ENCODE measurements at places on chromosomes 16 and 17.

GRCh38 chr16:11145173-11145818 lies 110.7 kb downstream of the SOCS1 start:
- DNase-seq = no peak

- no peak for DNase-seq
These were observed 67.1 kb upstream of the NLK start for GRCh38 chr17:27975146-27976011.

GRCh38 chr17:48375356-48375755 lies 54.7 kb downstream of the SKAP1 start:
- DNase-seq = no peak

DNA sequence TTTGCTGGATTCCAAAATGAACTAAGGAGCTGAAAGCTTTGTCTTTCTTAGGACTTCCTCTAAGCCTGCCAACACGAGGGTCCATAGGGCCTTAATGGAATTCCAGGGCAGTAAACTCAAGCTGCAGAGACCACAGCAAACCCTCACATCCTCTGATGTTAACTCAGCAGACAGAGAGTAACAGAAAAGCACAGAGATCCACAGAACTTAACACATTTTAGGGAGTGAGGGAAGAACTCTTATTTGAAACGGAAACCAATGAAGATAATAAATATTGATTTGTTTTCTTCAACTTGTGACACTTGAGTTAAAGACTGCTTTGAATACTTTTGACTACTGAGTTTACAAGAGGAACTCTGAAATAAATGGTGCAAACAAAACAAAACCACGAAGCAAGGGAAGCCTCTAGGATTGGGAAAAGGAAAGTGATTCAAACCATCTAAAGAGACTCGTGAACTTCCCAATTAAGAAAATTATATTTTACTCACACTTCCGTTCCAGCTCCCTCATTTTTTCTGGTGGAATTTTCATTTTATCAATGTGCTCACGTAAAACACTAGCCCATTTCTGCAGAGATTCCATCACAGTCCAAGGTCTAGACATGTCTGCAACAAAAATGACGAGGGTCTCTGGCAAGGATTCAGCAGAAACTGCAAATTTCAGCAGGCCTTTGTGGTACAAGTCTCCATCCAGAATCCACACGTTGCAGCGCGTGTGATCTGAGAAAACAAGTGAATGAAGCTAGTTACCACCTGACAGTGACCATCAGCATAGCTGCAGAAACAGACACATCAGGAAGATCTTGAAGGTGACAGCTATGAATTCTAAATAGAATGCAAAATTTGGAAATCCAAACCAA lies 9.2 kb downstream of the DYNC1LI2 start:
- DNase-seq = no peak

DNA sequence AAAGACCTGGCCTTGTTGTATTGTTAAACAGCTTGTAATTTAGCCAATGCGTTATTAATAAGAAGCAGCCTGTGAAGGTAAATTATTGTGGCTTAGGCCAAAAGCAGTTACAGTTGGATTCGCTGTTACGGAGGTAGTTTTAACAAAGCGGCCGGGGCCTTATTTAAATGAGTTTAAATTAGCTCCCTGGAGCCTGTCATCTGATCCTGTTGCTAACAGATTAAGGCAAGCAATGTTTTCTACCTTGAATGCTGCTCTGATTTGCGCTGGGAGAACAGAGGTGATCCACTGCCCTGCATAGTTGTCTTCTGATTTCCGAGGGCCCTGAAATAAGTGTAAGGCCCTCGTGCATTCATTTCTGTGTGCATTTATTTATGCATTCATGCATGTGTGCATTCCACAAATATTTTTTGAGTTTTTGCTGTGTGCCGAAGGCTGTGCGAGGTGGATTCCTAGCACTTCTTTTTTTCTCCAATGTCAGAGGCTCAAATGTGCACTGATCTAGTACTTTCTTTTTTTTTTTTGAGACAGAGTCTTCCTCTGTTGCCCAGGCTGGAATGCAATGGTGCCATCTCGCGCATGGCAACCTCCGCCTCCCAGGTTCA lies 10.9 kb downstream of the SEC14L5 start:
- no peak for DNase-seq

DNA sequence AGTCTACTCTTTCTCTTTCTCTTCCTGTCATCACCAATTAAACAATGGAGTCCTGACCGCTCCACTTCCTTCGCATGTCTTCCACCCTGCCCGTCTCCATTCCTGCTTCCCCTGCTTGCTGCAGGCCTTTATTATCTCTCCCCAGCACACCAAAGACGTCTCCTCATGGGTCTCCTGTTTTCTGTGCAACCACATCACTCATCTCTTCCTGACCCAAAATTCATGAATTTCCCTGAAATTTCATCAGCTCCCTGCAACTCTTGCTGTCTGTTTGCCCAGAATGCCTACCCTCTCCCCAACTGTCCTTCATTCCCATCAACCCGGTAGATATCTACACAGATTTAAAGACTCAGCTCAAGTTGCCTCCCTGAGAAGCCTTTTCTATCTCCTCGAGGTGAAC lies 76.7 kb upstream of the ALOX12 start:
- DNase-seq = no peak

DNA sequence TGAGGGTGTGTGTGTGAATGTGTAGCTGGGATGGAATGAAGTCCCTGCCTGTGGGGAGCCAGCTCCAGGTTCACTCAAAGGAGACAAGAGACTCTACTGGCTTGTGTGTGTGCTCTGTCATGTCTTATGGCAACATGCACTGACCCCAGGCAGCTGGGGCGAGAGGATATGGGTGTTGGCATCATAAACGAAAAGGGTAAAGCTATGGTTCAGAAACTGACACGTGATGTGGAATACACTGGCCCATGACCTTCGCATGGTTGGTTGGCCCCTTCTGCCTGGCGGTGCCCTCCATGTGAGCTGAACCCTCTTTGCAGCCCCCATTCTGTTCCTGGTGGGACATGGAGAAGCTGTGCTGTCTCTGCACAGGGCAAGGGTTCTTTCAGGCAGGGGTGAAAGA lies 21.9 kb downstream of the ZNF750 start:
- DNase-seq = no peak

GRCh38 chr17:11925262-11926021 lies 71.8 kb downstream of the ZNF18 start:
- DNase-seq = no peak

- DNase-seq = no peak
These were observed 23.6 kb downstream of the ALOX15B start for GRCh38 chr17:8062435-8062806.

DNA sequence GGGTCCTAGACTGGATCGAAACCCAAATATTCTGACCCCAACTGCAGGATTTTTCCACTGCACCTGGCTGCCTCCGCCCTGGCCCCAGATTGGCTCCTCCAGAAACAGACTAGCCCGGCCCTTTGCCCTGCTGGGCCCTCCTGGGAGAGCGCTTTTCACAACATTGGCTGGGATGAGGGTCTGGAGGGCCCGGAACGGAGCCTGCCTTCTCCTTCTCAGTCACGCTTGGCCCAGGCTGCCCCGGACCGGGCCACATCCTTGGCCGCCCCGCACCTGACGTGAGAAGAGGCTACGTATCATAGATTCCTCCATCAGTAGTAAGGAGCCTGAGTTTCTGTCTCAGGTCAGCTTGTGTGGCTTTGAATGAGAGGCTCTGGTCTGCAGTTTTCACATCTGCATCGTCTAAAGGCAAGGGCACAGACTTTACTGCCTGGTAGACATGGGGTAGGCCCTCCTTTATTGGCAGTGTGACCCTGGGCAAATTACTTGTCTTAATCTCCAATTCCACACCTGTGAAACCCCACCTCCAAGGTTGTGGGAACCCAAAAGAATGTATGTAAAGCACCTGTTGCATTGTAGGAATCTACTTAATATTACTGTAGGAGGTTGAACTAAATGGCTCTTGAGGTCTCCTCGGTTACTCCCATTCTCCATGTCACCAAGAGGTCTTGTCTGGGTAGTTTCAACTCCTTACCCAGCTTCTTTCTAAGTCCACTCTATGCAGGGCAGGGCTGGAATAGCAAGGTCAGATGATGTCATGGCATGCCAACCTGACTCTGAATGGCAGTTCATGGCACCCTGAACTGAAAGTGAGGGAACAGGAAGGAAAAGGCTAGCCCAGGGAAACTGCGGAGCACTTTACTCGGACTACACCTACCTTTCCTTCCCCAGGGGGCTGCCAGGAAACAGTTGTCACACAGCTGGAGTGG lies 661 bp downstream of the LRRC3C start:
- DNase-seq = no peak

DNA sequence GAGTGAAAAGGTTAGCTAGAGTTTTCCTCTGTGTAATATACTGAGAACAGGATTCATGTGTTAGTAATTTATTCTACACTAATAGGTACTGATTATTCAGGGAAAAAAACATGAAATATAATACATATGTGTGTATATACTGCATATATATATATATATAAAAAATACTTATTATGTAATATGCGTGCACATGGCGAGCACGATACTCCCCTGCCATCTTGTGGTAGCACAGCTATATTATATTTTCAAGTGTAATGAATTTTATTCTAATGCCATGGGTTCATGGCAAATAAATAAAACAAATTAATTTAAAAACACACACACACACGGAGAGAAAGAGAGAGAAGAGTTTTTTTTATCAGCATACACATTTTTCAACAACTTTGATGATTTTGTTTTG lies 460.6 kb downstream of the KCNJ2 start:
- DNase-seq = no peak

GRCh38 chr17:68200689-68201417 lies 47.0 kb upstream of the AMZ2 start:
- DNase-seq = peak; percentile 89

- DNase-seq = peak; percentile 74
These were observed 58.6 kb upstream of the TNRC6A start for GRCh38 chr16:24670623-24671454.

GRCh38 chr17:36705283-36705795 lies 104.0 kb downstream of the MRM1 start:
- no peak for DNase-seq

GRCh38 chr17:63390090-63390489 lies 56.0 kb downstream of the CYB561 start:
- DNase-seq = no peak

DNA sequence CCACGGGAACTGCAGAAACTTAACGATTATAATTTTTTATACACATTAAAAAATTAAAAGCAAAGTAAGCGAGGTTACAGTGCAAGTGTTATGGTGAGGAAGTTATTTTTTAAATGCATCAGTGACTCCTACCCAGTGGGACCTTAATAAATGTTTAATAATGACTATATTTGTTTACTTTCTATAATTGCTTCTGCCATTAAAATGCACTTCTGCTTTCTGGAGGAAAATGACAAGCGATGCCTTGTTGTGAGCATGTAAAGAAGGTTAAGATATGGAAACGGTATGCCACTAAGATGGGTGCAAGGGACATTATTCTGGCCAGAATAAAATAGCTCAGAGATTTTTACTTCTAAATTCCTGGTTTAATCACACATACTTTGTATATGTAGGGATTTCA lies 252.1 kb downstream of the CDH11 start:
- DNase-seq = no peak

GRCh38 chr17:40209404-40210093 lies 9.6 kb upstream of the WIPF2 start:
- no peak for DNase-seq

DNA sequence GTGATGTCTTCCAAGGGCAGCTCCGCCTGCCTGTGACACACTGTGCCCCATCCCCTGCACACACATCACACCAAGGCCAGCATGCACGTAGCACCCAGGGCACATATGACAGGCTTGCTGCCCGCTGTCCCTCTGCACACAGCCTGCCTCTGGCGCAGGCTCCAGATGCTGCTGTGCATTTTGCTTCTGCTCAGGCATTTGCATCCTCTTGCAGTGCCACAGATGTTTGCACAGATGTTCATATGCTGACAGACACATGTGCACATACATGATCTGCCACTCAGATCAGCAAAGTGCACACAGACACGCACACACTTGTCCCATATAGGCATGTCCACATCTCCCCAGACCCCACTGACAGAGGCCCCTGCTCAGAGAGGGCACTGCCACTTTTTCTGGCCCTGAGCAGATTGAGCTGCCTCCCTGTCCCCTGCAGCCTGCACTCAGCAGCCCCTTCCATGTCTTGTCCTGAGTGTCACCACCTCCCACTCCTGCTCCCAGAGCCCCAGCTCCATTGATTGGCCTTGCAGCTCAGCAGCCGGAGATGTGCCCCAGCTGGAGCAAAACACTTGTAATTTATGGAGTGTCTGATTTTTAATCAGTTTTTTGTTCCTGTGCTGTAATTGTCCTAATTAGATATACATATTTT lies 115.1 kb upstream of the RPL38 start:
- DNase-seq = no peak

DNA sequence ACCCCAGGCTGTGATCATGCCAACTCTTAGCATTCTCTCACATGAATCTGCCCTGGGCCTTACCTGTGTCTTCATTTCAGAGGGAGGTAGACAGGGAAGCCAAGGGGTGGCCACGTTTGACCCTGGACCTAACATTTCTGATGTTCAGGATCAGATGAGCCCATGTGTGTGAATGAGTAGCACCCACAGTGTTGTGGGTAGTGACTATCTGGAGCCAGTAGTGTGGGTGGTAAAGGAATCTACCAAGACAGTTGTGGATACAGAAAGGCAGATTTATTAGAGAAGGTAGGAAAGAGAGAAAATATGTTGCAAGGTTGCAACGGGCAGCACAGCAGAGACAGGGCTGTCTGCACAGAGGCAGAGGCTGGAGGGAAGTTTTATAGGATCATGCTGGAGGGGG lies 60.5 kb downstream of the TK2 start:
- no peak for DNase-seq

GRCh38 chr17:29566473-29567303 lies at the start of gene ABHD15:
TSS of gene ABHD15 (minus strand) at chr17:29567037. CDS start at chr17:29566966, 71 bp downstream.
- DNase-seq = peak; percentile 62

- DNase-seq = no peak
These were observed 77.9 kb downstream of the CCT6B start for GRCh38 chr17:34883106-34884000.

DNA sequence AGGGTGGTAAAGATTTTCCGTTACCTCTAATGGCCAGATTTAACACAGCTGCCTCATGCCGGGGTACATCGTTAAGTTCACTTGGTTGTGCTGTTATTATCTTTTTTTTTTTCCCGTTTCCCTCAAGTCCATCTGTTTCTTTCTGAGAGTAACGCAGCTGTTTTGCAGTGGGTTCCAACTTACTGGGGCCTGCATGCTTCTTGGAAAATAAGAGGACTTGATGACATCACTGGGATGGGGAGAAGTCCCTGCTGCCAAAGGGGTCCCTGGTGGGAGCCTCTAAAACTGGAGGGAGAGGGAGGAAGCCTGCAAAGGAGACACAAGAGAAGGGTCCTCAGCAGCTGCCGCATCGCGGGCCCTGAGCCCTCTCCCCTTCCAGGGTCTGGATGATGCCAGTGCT lies 77.8 kb upstream of the NOL11 start:
- peak; percentile 20 for DNase-seq

Data from glutamatergic neuron (in vitro differentiated cells).